ENCODE measurements at places on chromosomes 2 and 18.

- DNase-seq = no peak
Measured at GRCh38 chr18:11283479-11284161, 134.3 kb upstream of the PIEZO2 start.

GRCh38 chr2:179447839-179448447 lies 183.3 kb upstream of the SESTD1 start:
- DNase-seq = no peak

DNA sequence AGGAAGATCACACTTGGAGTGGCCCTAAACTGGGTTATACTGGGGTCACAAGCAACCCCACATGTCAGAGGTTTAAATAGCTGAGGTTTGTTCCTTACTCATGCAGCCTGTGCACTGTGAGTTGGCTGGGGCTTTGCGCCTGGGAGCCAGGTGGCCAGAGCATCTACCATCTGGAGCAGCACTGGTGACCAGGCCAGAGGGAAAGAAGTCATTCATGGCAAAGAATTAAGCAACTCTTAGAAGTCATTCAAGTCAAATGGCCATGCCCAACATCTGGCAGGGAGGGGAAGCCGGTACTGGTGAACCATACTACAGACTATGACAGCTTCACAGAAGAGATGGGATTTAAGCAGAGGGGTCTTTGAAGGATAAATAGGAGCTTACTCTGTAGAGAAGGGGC lies 90.7 kb downstream of the POLR1A start:
- DNase-seq = no peak

GRCh38 chr2:173567493-173567892 lies 212.8 kb downstream of the CDCA7 start:
- DNase-seq = no peak

GRCh38 chr2:21026479-21027282 lies 17.2 kb downstream of the APOB start:
- no peak for DNase-seq

GRCh38 chr2:203583701-203584100 lies 48.6 kb upstream of the RAPH1 start:
- no peak for DNase-seq

GRCh38 chr2:3458396-3459184 lies 60.7 kb downstream of the ADI1 start:
- DNase-seq = no peak

DNA sequence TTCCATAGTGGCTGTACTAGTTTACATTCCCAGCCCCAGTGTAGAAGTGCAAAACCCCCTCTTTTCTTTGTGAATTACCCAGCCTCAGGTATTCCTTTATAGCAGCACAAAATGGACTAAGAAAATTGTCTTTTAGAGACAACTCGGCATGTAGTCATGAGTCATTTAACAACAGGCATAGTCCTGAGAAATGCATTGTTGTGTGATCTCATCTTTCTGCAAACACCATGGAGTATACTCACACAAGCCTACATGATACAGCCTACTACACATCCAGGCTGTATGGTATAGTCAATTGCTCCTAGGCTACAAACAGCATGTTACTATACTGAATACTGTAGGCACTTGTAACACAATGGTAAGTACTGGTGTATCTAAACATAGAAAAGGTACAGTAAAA lies 44.4 kb upstream of the MBP start:
- DNase-seq = no peak

DNA sequence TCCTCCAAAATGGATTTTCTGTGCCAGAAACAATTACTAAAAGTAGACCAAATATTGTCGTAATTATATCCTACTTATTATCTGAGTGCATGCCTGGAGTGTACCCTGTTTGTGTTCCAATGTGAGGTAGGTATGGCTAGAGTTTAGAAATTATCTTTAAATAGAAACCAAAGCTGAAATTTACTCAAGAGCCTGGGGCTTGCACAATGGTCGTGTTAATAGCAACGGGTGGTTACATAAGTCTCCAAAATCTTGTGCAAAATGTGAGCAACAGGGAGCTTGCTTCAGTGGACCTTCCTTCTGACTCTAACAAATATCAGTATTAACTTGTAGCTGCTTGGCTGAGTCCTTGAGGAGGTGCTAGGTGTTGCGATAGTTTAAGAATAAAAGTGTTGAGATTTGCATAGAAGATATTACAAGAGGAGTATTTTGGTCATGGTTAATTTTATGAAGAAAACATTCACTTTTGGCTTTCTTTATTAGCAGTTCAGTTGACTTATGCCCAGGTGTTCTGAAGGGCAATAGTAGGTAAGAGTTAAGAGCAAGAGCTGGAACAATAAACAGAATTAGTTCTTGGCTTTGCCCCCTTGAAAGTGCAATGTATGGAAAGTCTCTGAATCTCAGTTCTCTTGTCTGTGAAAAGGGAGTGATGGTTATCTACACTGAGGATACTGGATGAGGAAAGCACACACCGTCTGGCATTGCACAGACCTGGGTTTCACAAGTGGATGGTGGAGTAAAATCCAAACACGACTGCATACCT lies 4.6 kb downstream of the CXCR4 start:
- no peak for DNase-seq

GRCh38 chr2:144449028-144449406 lies 70.9 kb downstream of the ZEB2 start:
- no peak for DNase-seq

GRCh38 chr2:101677658-101678057 lies 19.8 kb upstream of the MAP4K4 start:
- DNase-seq = no peak

GRCh38 chr2:28488083-28488830 lies 7.6 kb upstream of the PLB1 start:
- no peak for DNase-seq

- DNase-seq = peak; percentile 53
Measured at GRCh38 chr2:39437522-39438296, 624 bp upstream of the MAP4K3 start.

DNA sequence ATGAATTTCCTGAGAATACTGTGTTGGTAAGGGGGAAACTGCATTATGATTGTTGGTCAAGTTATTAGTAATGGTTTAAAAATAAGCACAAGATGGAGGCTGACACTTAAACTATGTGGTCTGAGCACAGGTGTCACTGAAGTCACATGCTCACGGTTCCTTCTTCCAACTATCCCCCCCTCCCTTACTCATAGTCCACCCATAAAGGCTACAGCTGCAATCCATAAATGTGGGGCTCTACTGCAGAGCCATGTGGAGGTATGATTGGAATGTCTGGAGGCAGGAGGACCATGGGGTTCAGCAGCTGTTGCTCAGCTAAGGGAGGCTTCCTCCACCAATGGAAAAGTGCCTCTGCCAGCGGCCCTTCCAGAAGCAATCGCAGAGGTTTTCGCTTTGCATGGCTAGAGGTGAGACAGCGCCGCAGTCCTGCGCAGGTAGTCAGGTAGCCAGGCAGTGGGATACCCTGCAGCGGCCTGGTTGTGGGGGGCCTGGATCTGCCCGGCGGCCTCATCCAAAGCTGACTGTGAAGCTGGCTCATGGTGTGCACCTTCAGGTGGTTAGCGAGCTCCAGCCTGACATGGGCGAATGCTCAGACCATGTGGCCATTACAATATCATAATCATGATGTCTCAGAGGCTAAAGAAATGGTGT lies 249.6 kb downstream of the DCDC2C start:
- no peak for DNase-seq

- no peak for DNase-seq
Measured at GRCh38 chr2:217356781-217357180, 496.9 kb upstream of the TNP1 start.

DNA sequence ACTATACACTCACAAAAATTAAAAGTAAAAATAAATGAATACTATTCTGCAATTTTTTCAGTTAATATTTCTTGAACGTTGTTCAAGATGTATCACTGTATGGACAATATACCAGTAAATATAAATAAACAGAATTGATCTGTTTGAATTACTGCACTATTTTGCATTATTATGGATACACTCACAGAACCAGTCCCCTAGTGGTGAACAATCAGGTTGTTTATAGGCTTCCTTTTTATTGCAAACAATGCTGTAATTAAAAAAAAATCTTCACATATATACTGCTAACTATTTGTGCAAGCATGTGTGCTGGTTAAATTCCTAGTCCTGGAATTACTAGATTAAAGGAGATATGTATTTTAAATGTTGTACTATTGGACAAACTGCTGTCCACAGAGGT lies 306.0 kb downstream of the FBXO15 start:
- no peak for DNase-seq

DNA sequence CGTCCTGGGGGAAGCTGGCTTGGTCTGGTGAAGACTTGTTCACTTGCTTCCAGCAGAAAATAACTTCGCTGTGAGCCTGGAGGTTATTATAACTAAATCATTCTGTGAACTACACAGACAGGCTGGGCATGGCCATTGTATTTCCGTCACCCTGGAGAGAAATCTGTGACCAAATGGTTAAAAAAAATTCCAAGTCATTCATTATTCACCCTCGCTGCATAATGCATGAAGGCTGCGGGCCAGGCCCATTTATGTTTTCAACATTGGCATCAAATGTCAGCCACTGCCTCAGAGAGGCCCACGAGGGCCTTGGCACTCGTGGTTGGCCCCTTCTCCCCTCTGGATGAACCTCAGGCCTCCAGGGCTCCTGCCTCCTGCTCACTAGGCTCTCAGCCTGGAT lies 57.7 kb downstream of the RRM2 start:
- no peak for DNase-seq

DNA sequence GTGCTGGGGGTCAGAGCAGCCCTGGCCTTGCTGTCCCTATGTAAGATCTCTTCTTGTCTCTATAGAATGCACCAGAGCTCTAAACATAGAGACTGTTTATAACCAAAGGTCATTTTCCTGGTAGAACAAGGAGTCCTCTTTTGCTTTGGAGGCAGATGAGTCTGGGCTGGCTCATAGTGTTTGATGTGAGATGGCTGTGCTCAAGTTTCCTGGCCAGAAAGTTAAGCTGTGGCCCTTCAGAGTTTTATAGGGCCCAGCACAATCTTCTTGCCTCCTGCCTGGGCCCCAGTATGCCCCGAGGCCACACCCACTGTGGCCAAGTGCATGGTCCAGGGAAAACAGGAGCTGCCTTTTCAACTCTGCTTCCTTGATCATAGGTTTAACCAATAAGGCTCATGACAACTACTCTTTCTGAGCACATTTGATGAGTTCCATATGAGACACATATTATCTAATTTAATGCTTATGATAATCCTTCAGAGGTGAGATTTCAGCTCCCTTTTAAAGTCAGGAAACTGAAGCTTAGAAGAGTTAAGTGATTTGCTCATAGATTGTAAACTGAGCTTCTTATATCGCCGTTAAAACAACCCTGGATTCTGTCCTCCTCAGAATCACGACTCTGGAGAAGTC lies 66.3 kb downstream of the MYCN start:
- no peak for DNase-seq

- DNase-seq = no peak
Measured at GRCh38 chr2:142682528-142682927, 194.9 kb upstream of the KYNU start.

DNA sequence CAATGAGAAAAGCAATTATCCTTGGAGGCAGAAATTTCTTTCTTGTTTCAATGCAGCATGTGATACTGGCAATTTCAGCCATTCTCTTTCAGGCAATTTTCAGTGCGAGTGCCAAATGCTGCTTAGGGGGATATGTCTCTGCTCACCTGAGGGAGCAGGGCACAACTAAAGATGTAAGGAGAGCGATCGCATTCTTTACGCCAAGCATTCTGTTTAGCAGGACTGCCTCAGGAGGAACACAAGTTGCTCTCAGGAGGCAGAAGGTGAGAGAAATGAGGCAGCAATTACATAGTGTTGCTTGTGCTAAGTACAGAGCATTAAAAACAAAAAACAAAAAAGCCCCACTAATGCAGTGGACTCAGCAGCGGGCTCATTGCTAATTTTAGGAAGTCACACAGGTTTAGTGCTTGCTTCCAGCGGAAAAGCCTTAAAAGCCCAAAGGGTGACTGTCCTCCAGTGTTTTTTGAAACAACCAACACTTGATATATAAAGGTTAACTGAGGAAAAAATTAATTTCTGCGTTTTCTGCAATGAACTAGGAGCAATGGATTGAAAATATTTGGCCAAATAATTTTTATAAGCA lies 116.9 kb downstream of the METTL8 start:
- no peak for DNase-seq

GRCh38 chr2:239693761-239694415 lies 293.1 kb upstream of the HDAC4 start:
- DNase-seq = no peak

DNA sequence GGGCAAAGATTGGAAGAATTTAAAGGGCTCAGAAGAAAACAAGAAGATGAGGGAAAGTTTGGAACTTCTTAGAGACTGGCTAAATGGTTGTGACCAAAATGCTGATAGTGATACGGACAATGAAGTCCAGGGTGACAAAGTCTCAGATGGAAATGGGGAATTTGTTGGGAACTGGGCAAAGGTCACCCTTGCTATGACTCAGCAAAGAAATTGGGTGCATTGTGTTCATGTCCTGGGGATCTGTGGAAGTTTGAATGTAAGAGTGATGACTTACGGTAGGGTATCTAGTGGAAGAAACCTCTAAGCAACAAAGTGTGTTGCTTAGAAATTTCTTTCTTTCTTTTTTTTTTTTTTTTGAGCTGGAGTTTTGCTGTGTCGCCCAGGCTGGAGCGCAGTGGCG lies 6.0 kb upstream of the IL1A start:
- no peak for DNase-seq

GRCh38 chr2:240155048-240155744 lies 14.7 kb upstream of the OTOS start:
- no peak for DNase-seq

DNA sequence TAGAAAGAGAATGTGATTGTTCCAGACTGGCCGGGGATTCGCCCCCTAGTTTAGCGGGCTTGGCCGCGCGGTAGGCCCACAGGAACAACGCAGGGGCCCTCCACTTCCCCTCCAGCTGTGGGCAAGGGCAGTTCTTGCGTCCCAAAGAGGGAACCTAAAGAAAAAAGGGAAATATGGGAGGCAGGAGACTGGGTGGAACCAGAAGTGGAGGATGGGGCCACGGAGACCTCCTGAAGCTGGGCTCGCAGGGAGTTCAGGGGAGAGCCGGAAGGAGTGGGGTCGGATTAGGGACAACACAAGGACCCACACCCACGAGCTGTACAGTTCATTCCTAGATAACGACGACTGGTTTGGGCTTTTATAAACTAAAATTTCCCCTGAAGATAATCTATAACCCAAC lies 18.2 kb downstream of the GNLY start:
- no peak for DNase-seq

DNA sequence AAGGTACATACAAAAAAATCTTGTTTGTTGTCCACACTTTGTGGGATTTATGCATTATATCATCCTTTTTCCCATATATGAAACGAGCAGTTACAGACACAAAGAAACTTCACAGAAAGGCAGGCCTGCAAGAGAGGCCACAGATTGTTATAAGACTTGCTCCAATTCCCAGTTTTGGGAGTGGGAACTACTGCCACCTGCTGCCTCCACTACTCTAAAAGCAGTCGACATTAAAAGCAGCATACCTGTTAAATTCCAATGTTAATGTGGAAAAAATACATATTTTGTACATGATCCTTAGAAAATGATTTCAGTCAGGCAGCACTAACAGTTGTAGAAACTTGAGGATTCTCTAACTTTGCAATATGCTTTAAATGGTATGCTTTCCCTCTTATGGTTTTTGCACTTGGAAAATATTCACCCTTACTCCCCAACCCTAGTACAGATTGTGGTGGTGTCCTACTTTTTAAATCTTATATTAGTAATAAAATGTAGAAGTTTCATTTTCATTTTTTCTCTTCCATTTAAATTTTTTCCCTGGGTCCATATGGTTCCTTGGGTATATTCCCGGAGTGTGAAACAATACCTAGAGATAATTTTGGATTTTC lies 37.9 kb downstream of the SLC38A11 start:
- DNase-seq = peak; percentile 18

Data from DMS153 (cell line).